ENCODE measurements at places on chromosomes 5 and 9. TPM values are rescaled to one million over a fixed set of nuclear protein-coding genes. Genes with fewer than 3 reads are reported as not detected.
A peak's percentile ranks its signal among the peaks of the same experiment; 100 is the strongest.

- ATAC-seq, result no peak
Measured at GRCh38 chr5:127192836-127193338, 97.7 kb upstream of the MEGF10 start.

Gene CDC20B
- total RNA-seq, result not detected

Gene KCNN2
- not detected for total RNA-seq

- ATAC-seq, result no peak
Measured at GRCh38 chr5:140189977-140190871, 15.2 kb downstream of the CYSTM1 start.

- ATAC-seq, result peak; percentile 63
Measured at GRCh38 chr5:175521313-175521833, 43.0 kb downstream of the SFXN1 start.

GRCh38 chr9:137313956-137314560, 12.0 kb upstream of the NRARP start:
- no peak for ATAC-seq

DNA sequence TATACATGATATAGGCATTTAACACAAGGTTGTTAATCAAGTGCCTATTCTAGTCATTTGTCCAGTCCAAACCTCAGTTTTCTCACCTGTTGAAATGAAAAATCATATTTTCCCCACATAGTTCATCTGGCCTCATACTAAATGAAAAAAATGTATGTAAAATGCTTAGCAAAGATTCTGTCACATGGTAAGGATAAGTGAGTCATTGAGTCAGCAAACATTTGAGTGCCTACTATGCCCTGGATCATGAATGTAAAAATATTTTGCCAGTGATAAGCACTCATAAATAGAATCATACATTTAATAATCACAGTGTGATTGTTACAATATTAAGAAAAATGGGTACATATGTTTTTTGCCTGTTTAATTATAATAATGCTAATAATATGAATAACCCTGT, 181.2 kb upstream of the PAPPA start:
- no peak for ATAC-seq

Gene CCDC192
- not detected for total RNA-seq

Gene SLC2A6
- total RNA-seq, result 1.2 TPM

DNA sequence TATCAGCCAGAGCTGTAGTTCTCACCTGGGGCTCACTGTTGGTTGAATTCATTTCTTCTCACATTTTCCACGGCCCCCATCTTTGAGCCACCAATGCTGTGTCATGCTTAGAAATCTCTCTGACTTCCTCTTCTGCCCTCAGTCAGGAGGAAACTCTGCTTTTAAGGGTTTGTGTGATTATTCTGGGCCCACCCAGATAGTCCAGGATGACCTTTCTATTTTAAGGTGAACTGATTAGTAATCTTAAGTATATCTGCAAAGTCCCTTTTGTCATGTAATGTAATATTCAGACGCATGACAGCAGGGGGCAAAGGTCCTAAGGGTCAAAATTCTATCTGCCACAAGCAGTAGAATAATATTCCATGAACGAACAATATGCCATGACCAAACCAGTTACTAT, 88.4 kb downstream of the AK8 start:
- no peak for ATAC-seq

- no peak for ATAC-seq
Measured at GRCh38 chr5:175860531-175861045, 10.8 kb upstream of the CPLX2 start.

- no peak for ATAC-seq
Measured at GRCh38 chr5:129244478-129244877, 149.9 kb downstream of the ISOC1 start.

- ATAC-seq, result no peak
Measured at GRCh38 chr9:134317400-134317789, 8.9 kb upstream of the RXRA start.

GRCh38 chr5:93789173-93790067, 48.0 kb upstream of the POU5F2 start:
- ATAC-seq, result no peak

Gene WDR31
- 1.6 TPM for total RNA-seq

Gene EQTN
- total RNA-seq, result not detected

Gene SHLD3
- total RNA-seq, result 3.8 TPM

Gene TLR4
- total RNA-seq, result not detected

Gene GPR151
- total RNA-seq, result not detected

Gene NPDC1
- 96.1 TPM for total RNA-seq

DNA sequence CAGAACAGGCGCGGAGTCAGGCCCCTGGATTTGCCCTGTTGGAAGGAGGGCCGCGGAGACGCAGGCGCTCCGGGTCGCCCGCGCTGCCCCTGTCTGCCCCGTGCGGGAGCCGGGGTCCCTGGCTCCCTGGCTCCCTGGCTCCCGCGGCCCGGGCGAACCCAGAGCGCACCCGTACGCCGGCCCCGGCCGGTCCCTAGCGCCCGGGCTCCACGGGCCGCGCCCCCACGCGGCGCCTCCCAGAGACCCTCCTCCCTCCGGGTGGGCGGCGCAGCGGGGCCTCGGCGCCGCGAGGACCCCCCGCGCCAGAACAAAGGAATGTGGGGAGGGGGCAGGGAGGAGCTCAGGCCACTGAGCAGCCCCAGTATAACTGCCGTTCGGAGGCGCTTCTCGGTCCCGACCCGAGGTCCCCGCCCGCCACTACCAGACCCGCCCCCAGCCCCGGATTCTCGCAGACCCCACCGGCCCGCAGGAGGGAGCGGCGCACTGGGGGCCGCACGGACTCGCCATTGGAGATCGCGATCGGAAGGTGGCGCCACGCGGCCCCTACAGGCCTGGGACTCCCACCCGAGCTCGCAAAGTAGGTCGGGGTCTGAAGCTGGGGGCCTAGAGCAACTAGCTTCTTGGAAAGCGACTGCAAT, 2.4 kb downstream of the NFIL3 start:
- no peak for ATAC-seq

DNA sequence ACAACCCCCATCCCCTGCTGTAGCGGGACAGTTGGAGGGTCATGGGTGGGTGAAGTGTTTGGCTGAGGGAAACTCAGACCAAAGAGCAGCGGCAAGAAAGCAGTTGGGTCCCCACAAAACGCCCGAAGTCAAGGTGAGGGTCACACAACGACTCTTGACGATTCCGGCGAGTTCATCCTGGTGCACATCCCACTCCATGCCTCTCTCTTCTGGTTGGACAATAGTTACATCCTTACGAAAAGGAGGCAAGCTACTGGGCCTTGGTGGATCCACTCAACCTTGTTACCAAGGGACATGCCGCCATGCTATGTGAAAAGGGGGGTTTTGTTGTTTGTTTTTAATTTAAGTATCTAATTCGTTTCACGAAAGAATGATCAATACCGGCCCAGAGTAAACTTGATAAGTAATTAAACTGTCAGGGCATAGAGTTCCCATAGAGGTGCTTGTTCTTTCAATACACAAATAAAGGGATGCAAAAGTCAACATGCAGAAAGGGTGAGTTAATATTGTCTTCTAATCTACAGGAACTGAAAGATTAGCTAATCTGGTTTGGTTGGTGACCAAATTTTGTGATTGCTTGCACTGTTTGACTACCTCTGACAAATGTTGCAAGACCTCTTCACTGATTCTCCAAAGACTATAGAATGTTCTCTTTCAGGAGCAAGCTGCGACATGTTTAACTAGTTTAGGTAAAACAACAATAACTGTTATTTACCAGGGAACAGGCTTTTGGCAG, 732 bp upstream of the SMIM15 start:
- no peak for ATAC-seq

- no peak for ATAC-seq
Measured at GRCh38 chr9:127966416-127967150, 14.2 kb downstream of the EEIG1 start.

DNA sequence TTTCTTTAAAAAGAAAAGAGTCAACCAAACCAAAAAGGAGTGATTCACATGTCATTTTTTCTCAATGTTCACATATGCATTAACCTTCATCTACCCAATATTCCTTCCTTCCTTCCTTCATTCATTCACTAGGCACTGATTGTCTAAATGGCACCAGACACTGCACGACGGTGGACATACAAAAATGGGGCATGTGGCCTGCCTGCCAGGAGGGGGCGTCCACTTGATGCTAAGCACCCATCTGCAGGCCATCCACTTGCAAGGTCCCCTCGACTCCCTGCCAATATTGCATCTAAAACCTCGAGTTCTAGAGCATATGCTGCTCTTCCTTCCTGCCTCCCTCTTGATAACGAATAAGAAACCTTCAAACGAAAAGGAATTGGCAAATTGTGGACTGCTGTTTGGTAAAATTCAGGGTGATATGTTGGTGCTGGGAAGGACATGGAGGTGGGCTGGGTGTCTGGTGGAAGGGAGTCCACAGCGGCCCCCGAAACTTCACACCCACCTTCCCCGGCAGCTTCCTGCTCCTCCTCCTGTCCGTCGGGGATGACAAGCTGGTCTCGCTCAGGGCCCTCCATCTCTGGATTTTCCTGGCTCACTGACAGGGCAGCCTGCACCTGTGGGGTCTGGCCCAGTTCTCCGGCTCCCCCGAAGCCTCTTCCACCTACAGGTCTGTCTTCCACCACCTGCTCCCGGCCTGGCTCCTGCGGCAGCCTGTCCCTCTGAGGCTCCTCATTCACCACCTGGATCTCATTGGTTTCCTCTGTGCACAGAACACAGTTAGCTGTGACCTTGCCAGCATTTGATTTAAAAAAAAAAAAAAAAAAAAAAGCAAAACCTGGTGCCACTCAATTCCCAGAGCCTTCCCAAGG, 64.3 kb downstream of the GOLM1 start:
- no peak for ATAC-seq

- no peak for ATAC-seq
Measured at GRCh38 chr9:132586830-132587591, 4.6 kb downstream of the BARHL1 start.

GRCh38 chr5:30390095-30390494, 803.4 kb upstream of the CDH6 start:
- no peak for ATAC-seq

- no peak for ATAC-seq
Measured at GRCh38 chr5:88691230-88691582, 191.8 kb downstream of the MEF2C start.

Gene RGP1
- total RNA-seq, result 25.6 TPM

Gene ARL14EPL
- total RNA-seq, result not detected

Gene IFNA2
- total RNA-seq, result not detected

- no peak for ATAC-seq
Measured at GRCh38 chr9:106755736-106756135, 107.2 kb upstream of the ZNF462 start.
